H7 (cell line): ENCODE measurements at places on chromosomes 12 and 14. TPM values are rescaled to one million over a fixed set of nuclear protein-coding genes. Genes with fewer than 3 reads are reported as not detected.

DNA sequence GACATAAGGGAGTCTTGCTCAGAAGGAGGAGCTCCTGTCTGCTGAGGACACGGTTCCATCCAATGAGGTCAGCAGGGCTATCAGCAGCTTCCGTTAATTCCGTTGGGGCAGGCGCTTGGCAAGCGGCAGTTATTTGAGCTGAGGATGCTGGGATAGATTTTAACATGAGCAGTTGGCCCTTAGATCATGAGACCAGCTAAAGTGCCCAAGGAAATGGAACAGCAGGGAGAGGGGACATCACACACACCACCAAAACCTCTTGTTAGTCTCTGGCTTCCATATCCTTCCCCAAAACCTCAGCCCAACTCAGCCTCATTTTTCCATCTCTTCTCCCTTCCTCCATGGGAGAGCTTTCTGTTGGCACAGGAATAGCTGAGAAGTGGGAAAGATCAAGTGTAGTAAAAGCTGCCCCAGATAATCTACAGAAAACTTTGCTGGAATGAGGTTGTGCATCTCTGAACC lies 138.7 kb upstream of the PZP start:
- DNase-seq, result no peak

DNA sequence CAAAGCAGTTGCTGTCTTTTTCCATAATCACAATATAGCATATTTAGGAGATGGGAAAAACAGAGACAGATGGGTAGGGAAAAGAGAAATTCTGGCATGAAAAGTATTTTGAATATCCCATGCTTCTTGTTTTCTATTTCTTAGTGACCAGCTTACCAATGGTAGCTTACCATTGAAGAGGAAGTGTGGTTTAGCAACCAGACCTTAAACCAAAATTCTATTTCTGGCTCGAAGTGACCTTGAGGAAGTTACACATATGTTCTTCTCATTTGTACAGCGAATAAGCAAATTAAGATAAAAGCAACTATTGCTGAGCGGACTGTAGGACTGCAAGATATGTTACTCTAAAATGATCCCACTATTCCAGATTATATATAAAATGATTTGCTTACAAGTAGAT lies 82.9 kb downstream of the FGD4 start:
- no peak for DNase-seq

DNA sequence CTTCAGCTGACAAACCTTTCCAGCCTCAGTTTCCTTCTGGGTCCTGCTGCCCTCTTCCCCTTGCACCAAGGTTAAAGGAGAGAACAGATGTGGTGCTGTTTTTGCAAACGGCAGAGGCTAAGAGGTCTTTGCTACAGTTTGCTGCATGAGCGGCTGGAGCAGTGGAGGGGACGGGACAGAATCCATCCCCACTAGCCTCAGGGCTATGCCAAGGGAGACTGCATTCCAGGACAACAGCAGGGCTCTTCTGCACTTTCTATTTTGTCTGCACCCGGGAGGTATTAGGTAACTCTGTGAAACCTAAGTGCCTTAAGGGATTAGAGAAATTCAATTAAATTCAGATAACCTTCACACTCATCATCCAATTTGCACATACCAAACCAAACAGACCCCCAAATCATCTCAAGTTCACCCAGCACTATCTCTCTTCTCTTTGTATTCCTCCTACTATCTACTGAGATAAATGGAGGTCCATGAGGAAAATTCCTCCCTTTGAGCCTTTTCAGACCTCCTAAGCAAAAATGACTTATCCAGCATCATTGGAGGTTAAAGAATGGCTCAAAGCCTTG lies 103.8 kb upstream of the VRK1 start:
- DNase-seq, result no peak

DNA sequence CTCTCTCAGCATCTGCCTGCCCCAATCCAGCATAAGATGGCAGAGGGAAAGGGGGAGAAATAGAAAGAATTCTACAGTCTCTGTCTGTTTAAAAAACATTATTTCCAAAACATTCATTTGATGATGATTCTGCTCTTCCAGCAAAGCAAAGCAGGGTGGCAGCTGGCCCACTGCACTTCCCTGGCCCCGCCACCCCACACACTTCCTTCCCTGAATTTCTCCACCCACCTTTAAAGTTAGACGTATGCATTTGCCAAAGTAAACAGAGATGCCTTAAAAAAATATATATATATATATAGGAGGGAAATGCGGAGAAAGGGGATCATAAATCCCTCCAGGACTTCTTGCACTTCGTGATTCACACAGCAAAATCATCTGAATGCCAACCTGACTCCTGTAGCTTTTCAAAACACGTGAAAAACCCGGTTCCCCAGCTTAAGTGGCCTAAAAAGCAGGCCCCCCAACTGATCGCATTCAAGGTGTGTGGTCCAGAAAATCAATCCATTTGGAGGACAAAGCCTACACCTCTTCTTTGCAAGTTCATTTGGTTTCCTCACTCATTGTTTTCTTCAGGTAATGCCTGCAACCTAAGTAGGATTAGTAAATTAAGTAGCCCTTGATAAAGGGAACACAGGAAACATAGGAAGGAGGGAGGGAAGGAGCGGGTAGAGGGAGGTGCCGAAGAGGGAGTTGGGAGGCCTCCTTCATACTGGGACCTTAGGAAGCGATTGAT lies 68.8 kb downstream of the LLPH start:
- peak; percentile 17 for DNase-seq

The FBRSL1 gene
- total RNA-seq, result 17.5 and 26.6 TPM in 2 replicates

The SMIM41 gene
- total RNA-seq, result not detected in 2 replicates

The OR11H6 gene
- total RNA-seq, result not detected in 2 replicates
